ENCODE measurements at places on chromosomes 4 and X.

- DNase-seq, result no peak
These were observed at the start of gene SH3BP2 for GRCh38 chr4:2792711-2793585. TSS of gene SH3BP2 (plus strand) at chr4:2793085. CDS start at chr4:2820618, 27,533 bp downstream.

- DNase-seq, result no peak
These were observed 5.2 kb upstream of the ACTRT1 start for GRCh38 chrX:128057421-128057820.

- DNase-seq, result no peak
These were observed 23.2 kb upstream of the ZCCHC13 start for GRCh38 chrX:74280759-74281158.

GRCh38 chr4:8181844-8182243 is 17.2 kb upstream of the SH3TC1 start:
- DNase-seq, result no peak

DNA sequence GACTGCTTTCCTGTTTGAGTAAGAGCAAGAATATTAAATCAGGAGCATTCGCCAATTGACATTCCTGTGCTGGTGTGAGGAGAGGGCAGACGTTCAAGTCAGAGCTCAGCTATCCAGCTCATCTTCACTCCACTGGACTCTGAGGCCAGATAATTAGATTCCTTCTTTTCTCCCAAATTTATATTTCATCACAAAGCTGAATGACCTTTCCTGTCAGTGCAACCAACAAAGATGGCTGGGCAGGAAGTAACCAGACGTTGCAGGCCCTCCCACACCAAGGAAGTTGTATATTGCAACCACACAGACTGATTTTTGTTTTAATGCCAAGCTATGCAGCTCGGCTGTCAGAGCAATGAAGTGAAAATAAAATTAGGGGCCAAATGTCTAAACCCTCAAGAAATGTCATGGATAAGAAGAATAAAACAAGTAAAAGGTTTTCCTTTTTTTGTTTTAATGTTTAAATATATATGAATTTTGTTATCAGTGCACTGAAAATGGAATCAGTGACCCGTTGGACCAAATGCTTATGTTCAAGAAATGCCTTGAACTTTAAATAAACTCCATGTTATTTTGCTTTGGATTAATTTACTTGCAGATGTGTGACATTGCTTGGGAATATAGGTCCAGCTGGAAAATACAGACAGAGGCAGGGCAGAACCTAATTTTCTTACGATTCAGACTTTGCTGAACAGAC is 578.9 kb upstream of the FAT1 start:
- DNase-seq, result peak; percentile 38

- DNase-seq, result no peak
These were observed 203.0 kb upstream of the GPR101 start for GRCh38 chrX:137236837-137237236.

GRCh38 chrX:153669901-153670731 is 3.5 kb downstream of the PNCK start:
- no peak for DNase-seq

GRCh38 chr4:176642472-176642871 is 150.2 kb downstream of the VEGFC start:
- DNase-seq, result no peak

Measured in right renal pelvis (tissue), 4 donors.